ENCODE measurements at places on chromosomes 7 and 10. TPM values are rescaled to one million over a fixed set of nuclear protein-coding genes. Genes with fewer than 3 reads are reported as not detected.
A peak's percentile ranks its signal among the peaks of the same experiment; 100 is the strongest.

The SHH gene
- total RNA-seq: not detected

The HOXA2 gene
- 1.6 TPM for total RNA-seq

GRCh38 chr10:117442521-117442920 lies 67.3 kb upstream of the PDZD8 start:
- DNase-seq: no peak

DNA sequence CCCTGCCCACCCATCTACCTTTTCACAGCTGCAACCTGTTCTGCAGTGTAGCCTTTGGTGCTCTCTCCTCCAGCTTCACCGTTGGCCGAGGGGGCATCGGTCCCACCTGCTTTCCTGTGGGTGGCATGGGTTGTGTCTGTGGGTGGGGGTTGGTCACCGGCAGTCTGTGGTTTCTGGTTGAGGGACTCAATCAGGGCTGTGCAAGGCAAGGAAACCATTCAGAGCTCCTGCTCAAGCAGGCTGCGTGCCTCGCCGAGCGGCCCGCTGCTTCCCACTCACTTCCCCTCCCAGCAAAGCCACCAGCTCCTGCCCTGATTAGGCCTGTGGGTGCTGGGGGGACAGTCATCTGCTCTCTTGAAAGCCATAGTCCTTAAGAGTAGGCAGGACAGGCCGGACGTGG lies 9.8 kb downstream of the DNAJB12 start:
- DNase-seq: no peak

DNA sequence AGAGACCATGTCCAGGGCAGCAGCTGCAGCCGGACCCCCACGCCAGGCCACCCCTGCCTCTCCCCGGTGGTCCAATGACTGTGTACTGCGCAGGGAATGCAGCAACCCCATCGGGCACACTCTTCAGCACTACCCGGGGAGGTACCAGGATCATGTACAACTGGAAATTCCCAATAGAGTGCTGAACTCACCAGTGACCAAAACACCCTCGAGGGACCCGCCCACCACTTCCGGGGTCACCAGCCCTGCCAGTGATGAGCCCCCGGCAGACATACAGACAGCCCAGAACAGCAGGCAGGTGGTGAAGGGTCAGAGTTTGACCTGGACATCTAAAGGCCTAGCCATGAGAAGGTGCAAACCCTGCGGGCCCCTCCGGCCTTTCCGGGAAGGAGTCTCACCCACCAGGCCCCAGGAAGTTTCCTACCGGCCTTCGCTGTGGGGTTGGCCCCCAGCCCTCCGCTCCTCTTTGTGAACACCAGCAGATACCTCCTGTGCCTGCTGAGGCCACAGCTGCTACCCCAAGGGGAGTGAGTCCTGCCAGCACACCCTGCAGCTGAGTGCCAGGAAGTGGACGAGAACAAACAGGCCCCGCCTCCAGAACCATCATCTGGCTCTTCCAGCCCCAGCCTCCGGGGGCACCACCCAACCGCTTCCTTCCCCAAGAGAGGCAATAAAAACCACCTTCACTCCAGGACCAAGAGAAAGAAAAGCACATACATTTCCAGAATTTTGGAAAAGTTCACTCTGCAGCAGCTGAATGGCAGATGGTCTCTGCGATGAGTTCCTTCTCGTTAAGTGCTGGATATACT lies 5.0 kb upstream of the ANKRD61 start:
- DNase-seq: peak; percentile 20

DNA sequence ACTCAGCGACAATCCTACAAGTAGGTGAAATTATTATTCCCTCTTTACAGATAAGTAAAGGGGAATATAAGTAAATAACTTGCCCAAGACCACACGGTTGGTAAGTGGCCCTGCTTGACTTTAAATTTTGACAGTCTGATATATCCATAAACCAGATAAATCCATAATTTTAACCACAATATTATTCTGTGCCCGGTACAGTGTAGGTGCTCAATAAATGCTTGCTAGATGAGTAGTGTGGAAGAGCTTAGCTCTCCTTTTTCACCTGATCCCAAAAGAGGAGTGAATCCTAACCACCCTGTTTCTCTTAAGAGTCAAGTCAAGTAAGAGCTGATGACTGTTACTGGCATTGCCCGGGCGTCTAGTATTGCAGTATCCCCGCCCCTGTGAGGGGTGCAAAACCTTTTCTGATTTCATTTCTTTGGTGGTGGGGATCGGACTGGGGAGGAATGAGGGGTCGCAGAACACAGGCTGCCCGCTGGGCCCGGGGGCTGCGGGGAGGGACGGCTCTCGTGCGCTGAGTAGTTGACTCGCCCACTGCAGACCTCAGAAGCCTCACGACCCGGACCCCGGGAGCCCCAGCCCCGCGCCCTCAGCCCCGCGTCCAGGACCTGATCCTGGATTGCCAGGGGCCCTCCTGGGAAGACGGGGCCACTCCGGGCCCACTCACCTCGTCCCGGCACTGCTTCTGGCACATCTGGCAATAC lies 490 bp downstream of the KIN start:
- peak; percentile 24 for DNase-seq
